ENCODE measurements at places on chromosomes 3 and 15.

GRCh38 chr15:91867581-91868026, 14.1 kb downstream of the SLCO3A1 start:
- no peak for DNase-seq

DNA sequence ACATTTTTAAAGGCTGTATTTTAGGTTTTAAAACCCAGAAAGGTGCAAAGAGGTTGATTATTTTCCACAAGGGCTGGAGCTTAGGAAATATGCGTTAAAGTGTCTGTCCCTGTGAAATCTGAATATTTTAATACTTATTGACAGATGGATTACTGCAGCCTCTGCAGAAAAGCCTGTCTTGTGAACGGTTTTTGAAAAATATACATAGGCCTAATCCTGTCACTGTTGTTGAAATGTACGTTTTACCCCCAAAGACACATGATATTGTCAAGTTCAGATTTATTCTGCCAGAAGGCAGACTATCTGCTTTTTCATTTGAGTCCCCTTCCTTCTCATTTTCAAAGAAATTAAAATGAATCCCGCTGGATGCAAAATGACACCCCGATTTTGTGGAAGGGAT, 2.2 kb upstream of the BCL6 start:
- DNase-seq = no peak

DNA sequence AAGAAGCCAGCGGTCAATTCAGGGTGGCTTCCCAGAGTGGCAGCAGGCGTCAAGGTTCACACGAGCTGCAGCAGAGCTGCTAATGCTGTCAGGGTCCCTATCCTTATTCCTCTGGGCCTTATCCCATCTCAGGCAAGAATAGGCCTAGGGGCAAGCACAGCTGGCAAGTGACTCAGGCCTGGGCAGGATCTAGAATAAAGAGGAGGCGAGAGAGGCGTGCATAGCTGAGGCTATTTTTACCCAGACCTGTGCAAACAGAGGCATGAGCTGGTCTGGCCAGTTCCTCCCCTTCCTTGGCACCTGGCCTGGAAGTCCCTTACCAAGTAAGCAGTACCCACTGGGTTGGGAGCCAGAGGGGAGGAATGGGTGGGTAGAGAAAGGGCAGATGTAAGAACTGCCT, 12.2 kb upstream of the VIPR1 start:
- DNase-seq = no peak

DNA sequence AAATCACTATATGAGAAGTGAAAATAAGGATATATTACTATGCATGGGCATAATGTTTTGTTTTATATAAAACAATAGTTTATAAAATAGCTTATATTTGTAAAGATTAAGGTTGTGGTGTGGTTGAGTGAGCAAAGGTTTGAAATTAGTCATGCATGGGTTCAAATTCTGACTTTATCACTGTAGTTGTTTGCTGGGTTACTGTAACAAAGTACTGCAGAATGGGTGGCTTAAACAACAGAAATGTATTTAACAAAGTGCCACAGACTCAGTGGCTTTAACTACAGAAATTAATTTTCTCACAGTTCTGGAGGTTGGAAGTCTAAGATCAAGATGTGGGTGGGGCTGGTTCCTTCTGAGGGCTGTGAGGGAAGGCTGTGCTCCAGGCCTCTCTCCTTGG, 184.8 kb upstream of the THRB start:
- DNase-seq = no peak

GRCh38 chr3:72889310-72890165, 1.7 kb downstream of the GXYLT2 start:
- no peak for DNase-seq

DNA sequence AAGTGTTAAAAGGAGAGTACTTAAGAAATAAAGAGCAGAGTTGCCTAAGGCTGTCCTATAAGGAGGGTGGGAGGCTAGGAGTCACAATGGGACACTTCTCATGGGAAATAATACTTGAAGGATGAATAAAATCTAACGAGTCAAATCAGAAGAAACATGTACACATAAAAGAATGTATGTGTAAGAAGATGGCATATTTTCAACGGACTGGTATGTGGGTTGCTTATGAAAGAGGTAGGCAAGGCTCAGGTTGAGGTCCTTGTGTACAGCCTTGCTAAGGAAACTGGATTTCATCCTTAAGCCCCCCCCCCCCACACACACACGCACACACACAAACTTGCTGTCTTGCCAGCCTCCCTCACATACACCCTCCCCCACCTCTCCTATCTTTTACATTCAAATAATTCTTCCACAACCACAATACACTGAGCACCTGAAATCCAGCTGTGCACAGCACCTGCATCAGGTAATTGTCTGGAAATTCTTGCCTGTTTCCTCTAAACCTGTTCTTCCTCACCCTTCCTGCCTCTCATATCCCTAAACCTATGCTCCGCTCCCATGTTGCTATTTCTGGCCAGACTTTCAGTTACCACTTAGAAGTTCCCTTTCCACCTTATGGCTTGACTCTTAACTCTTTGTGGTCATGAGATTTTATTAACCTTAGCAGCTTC, 79.2 kb downstream of the FMN1 start:
- DNase-seq = no peak

GRCh38 chr15:41930867-41931222, 37.0 kb upstream of the SPTBN5 start:
- no peak for DNase-seq

DNA sequence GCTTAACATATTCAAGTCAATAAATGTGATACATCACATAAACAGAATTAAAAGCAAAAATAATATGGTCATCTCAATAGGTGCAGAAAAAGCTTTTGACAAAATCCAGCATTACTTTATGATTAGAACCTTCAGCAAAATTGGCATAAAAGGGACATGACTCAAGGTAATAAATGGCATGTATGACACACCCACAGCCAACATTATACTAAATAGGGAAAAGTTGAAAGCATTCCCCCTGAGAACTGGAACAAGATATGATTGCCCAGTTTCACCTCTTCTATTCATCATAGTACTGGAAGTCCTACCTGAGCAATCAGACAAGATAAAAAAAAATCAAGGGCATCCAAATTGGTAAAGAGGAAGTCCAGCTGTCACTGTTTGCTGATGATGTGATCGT, 594.7 kb downstream of the DIPK2A start:
- no peak for DNase-seq

GRCh38 chr15:72460402-72460801, 13.7 kb upstream of the ARIH1 start:
- DNase-seq = no peak

DNA sequence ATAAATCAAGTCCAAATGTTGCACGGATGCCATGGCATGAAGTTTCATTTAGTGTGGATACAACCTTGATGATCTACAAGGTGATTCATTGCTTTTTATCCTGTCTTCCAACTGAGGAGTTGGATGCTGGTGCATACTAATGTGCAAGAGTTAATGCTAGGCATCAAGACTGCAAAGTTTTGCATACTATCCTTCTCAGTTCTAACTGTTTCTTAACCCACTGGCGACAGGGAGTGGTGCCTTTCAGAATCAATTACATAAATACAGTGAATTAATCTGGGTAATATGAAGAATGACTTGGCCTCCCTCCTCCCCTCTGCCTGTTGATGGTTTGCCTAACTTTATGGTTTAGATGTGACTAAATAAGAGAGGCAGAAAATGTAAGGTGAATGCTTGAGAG, 43.5 kb downstream of the KCNAB1 start:
- no peak for DNase-seq
